ENCODE measurements at places on chromosomes 4 and X.

DNA sequence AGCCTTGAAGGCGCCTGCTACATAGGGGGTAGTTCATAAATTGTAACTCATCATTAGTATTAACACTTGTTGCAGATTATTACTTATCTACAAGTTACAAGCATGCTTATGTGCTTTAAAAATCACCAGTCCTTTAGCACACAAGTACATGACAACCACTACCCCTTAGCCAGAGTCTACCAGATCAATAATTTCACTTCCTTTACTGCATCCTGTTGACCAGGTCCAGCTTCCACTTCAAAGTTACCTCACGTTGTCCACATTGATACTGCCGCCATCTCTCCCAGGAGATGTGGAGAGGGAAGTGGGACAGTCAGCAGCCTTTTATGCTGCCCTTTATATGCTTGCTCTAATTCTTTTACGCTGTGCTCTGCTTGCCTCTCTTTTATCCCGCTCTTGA lies 231.3 kb upstream of the CXXC4 start:
- DNase-seq: no peak

GRCh38 chrX:53442322-53442631 lies 8.1 kb upstream of the HSD17B10 start:
- DNase-seq: no peak

DNA sequence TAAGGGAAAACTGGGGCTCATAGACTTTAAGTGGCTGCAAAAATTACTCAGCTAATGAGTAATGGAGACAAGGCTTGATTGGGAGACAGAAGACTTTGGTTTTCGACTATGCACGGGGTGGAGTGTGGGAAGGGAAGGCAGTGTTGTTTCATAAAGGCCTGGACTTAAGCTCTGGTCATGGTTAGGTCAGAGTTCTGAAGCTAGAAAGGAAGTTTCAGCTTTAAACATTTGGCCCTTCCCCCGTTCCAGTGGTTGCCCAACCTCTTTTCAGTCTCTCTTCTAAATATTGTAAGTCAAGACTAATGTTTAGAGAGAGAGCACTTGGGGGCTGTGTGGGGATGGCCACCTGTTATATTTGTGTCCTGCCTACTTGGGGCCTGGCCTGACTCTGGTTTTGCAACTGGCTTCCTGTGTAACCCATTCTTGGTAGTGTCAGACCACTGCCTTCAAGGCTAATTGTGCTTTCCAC lies 21.0 kb downstream of the MSN start:
- DNase-seq: no peak

- no peak for DNase-seq
These were observed 158.4 kb upstream of the TLL1 start for GRCh38 chr4:165714650-165715049.

DNA sequence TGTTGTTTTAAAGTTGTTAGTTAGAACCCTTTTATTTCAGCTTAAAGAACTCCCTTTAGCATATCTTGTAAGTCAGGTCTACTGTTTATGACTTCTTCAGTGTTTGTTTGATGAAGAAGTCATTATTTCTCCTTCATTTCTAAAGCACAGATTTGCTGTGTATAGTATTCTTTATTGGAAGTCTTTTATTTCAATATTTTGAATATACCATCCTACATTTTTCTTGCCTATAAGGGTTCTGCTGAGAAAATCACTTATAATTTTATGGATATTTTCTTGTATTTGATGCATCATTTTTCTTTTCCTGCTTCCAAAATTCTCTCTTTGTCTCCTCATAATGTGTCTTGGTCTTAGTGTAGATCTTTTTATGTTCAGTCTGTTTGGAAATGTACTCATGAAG lies 134.5 kb downstream of the CPXCR1 start:
- no peak for DNase-seq

DNA sequence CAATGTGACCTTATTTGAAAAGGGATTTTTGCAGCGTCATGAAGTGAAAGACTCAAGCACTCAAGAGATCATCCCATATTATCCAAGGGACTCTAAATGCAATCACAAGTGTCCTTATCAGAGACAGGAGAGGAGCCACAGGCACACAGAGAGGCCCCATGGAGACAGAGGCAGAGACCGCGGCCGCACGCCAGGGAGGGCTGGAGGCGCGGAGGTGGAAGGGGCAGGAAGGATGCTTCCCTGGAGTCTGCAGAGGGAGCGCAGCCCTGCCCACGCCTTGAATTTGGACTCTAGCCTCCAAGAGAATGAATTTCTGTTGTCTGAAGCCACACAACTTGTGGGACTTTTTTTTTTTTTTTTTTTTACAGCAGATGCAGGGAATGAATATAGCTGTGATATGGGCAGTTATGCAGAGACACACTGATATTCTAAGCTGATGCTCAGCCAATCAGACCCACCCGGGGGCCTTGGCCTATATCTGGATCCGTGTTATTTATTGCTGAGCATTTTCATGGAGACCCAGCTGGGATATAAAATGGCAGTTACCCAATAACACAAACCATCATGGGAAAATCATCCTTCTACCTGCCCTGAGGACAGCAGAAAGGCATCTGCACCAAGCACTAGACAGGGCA lies 244.8 kb upstream of the PSAPL1 start:
- DNase-seq: no peak

Data from activated CD8-positive, alpha-beta T cell treated with anti-CD3 and anti-CD28 coated beads, Interleukin-2, amount 10 ng/mL, durations not matched to agents 7 days and 5 days (primary cell).